Activated T-helper 1 cell treated with anti-CD3 and anti-CD28 coated beads, Interleukin-2, amount 50 U/mL, for 16 hours (primary cell): ENCODE measurements at places on chromosomes 16 and 17.

DNA sequence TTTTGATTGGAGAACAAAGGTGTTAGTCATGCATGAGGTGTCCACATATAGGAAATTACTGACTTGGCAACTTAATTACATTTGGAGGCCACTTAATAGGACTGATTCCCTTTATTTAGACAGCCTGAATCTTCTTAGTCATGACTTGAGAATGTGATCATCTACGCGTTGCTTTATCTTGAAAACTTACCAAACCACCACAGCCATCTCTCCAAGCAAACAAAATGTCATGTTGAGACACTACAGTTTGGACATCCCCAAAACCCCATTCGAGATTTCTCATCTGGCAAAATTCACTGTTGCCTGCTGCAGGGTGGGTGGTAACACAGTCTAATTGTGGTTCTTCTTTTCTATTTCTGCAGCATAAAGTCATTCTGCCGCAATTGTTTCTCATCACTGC is 176.5 kb upstream of the CDH5 start:
- no peak for DNase-seq

GRCh38 chr16:3514621-3515020 is 13.8 kb downstream of the CLUAP1 start:
- no peak for DNase-seq

GRCh38 chr17:75558666-75559530 is 28.7 kb upstream of the MYO15B start:
- no peak for DNase-seq

- no peak for DNase-seq
Measured at GRCh38 chr16:48395375-48395774, 10.2 kb upstream of the SIAH1 start.

- DNase-seq: no peak
Measured at GRCh38 chr17:64345689-64346376, 44.8 kb downstream of the PECAM1 start.

GRCh38 chr17:33469421-33469820 is 176.3 kb upstream of the ASIC2 start:
- no peak for DNase-seq

DNA sequence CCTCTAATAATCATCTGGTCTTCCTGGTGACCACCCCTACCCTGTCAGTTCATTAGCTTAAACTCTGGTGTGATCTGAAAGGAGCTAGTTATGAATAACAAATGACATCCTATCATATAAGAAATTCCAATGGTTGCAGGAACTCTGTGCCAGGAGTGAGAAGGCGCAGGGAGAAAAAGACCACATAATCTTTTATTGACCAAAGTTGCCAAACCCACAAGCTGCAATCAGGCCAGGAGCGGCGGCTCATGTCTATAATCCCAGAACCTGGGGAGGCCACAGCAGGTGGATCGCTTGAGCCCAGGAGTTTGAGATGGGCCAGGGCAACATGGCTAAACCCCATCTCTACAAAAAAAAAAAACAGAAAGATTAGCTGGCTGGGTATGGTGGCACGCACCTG is 23.4 kb downstream of the ANKRD11 start:
- DNase-seq: no peak

GRCh38 chr16:17511340-17511739 is 40.6 kb upstream of the XYLT1 start:
- no peak for DNase-seq

- peak; percentile 53 for DNase-seq
Measured at GRCh38 chr16:30698816-30699614, at the start of gene SRCAP. Gene SRCAP (plus strand): TSS chr16:30699171. CDS start chr16:30700825, 1,654 bp downstream.

GRCh38 chr17:66749217-66749832 is 85.6 kb upstream of the CACNG5 start:
- DNase-seq: no peak

DNA sequence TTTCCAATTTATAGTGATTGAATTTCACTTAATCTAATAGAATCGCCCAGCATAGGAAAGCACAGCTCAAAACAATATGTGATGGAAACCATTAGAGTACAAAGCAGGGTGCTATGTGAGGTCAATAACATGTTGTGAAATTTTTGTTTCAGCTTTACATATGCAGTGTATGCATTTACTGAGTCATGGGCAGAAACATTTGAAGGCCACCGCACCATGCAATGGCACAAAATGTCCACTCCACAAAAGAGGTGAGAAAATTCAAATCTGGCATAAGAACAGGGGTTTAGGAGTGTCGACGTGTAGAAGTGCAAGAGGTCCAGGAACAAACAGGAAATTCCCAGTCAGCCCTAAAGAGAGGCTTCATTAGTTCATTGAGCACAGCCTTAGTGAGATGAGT is 131.2 kb downstream of the ANKFN1 start:
- DNase-seq: no peak

DNA sequence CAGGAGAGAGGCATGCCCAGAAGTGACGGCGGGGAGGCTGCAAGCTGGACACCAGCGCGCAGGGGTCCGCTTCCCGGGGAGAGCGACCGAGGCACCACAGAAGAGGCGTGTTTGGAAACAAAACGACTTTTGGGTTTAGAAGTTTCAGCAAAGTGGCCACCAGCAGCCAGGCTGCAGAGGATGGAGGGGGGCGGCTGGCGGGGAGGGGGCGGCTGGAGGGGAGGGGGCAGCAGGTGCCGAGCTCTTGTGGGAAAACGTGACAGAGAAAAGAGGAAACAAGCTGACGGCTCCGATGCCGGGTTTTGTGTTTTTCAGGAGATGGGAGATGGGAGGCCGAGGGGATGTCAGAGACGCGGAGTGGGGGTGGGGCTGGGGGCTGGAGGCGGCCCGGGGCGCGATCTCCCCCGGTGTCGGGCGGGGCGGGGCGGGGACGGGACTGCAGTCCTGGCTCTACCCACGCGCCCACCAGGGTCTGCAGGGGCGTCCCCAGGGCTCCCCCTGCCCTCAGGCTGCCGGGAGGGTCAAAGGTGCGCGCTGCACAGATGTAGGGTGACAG is 32.1 kb upstream of the RPH3AL start:
- DNase-seq: no peak

- no peak for DNase-seq
Measured at GRCh38 chr17:80599546-80600305, 55.1 kb downstream of the RPTOR start.

- no peak for DNase-seq
Measured at GRCh38 chr16:17397499-17397891, 73.3 kb downstream of the XYLT1 start.

GRCh38 chr16:79328402-79329165 is 272.0 kb downstream of the MAF start:
- DNase-seq: no peak

- no peak for DNase-seq
Measured at GRCh38 chr17:17140590-17140980, 65.5 kb downstream of the PLD6 start.

DNA sequence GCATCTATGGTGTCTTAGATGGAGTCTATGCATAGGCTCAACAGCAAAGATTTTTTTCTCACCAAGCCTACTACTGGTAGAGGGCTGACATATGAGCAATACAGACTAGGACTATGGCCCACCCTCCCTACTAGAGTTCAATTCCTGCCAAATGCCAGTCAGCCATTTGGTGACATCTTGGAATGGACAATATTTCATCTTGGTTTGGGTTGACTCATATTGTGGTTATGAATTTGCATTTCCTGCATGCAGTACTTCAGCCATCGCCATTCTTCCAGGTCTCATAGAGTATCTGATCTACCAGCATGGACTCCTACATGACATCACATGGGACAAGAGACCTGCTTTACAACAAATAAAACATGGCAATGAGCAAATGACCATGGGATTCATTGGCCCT is 778.1 kb upstream of the SOX9 start:
- no peak for DNase-seq

- DNase-seq: peak; percentile 71
Measured at GRCh38 chr17:78112518-78113471, 15.8 kb downstream of the TMC6 start.

- no peak for DNase-seq
Measured at GRCh38 chr17:2171702-2172076, 116.8 kb downstream of the HIC1 start.

GRCh38 chr16:24482681-24483202 is 56.6 kb upstream of the RBBP6 start:
- no peak for DNase-seq

DNA sequence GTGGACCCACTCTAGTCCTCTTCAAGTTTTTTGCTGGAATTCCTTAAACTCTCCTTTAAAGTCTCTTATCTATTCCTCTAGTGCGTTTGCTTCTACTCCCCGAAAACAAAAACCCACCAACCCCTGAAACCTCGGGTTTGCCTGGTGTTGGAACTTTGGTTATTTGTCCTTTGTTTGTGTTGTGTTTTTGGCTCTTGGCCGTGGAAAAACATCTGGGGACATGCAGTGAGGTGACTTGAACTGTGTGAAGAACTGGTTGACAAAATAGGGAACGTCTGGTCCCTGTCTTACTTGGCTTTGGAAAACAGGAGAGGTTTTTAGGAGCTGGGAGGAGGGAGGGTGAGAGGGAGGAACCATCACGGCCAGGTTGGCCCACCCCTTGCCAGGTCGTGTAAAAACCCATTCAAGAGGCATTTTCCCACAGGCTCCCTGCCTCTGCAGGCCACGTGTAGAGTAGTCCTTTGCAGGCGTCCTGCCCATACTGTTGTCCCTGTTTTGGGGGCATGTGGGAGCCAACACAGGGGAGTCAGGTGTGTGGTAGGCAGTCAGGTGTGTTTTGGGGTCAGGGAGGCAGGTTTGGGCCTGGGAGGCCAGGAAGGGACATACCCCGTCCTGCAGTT is 169.3 kb downstream of the RAB11FIP4 start:
- no peak for DNase-seq

GRCh38 chr17:68489919-68490318 is 22.3 kb upstream of the PRKAR1A start:
- DNase-seq: no peak

DNA sequence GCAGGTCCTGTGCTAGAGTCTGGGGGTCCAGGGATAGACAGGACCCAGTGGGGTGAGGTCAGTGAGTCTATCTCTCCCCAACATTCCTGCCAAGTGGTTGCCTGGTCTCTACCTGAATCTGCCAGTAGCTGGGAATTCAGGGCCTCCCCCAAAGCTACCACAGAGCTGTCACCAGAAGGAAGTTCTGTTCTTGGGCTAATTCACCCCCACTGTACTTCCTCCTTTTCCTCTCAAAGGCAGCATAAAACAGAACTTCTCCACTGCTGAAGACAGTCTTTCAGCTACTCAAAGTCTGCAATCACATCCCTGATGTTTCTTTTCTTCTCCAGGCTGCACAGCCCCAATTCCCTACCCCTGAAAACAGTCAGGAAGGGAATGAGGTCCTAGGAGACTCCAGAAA is 8.7 kb downstream of the CAMTA2 start:
- no peak for DNase-seq

- no peak for DNase-seq
Measured at GRCh38 chr17:21510686-21511362, 134.7 kb downstream of the KCNJ12 start.

- no peak for DNase-seq
Measured at GRCh38 chr16:1580956-1581355, 30.9 kb downstream of the IFT140 start.

- no peak for DNase-seq
Measured at GRCh38 chr17:27566671-27567562, 64.1 kb upstream of the LGALS9 start.

- no peak for DNase-seq
Measured at GRCh38 chr17:69779378-69780214, 295.4 kb upstream of the KCNJ16 start.

- DNase-seq: no peak
Measured at GRCh38 chr16:56610017-56610608, 1.7 kb downstream of the MT2A start.

GRCh38 chr17:14205992-14206461 is 30.6 kb downstream of the CDRT15 start:
- DNase-seq: peak; percentile 58

GRCh38 chr17:17783825-17784656 is 52.7 kb downstream of the SREBF1 start:
- DNase-seq: no peak

DNA sequence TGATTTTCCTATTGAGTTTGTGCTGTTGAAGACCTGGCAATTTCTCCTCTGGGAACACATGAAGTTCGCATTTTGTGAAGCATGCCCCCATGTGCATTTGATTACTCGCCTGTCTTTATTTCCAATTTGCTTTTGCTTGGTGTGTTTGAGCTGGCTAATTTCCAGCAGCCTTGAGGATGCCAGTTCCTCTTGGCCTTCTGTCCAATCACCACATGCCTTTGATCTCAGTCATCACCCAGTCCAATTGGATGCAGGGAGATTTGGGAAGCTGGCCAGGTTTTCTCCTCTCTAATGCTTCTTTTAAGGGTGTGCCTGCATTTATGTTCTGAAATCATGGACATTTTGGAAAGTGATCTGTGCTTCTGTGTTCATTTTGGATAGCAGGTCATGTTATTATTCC is 3.8 kb upstream of the TMEM100 start:
- no peak for DNase-seq

DNA sequence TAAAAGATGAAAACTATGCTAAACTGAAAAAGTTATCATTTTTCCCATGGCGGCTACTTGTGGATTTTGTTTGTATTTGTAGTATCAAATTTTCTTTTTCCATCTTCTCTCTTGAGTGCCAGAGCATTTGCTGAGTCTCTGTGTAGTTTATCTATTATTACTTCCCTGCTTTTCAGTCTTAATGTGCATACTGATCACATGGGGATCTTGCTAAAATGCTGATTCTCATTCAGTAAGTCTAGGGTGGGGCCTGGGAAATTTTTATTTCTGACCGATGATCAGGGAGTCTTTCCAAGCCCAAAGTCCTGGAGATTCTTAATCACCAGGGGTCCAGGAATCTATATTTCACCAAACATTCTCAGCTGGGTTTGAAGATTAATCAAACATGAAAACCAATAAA is 189.0 kb upstream of the GOT2 start:
- no peak for DNase-seq
